ENCODE measurements at places on chromosomes 16 and 17.

DNA sequence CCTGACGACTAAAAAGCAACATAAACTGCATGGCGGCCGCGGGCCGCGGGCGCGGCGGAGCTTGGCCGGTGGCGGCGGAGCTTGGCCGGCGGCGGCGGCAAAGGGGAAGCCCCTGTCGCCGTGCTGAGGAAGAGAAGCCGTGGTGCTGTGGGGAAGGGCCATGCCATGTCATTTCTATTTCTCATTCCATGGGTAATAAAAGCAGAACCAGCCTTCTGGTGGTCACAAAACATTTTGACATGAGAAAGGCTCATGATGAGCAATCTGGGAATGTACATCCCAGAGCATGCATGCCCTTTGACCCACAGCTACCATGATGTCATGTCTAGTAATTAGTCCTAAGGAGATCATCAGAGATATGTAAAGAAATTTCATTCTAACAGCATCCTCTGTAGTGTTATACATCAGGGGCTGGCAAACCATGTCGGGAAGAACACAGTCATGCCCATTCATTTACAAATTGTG lies 23.9 kb upstream of the HEATR6 start:
- DNase-seq: peak; percentile 40

DNA sequence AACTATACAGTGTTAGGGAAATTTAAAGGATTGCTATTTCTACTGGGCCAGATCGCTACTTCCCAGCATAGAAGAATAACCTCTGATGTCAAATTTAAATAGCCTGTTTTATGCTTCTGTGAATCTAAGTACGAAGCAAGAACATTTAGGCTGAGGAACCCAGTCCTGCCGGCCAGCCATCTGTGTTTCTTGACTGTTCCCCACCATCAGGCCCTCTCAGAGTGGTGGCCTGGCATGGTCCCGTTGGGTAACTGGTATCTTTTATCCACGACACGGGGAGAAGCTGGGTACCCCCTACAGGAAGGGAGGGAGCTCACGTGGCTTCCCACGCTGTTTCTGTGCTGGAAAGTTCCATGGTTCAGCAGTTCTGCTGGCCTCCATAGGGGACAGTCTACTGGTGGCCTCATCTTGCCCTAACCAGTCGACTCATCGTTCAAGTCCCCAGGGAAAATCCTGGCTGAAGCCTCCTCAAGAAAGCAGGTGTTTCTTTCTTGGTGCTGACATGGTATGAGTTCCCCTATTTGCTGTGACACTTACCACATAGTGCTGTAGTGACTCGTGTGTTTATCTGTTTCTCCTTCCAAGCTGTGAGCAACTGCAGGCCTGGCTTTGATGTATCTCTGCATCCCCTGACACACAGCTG lies 201.7 kb upstream of the NLRP1 start:
- no peak for DNase-seq

DNA sequence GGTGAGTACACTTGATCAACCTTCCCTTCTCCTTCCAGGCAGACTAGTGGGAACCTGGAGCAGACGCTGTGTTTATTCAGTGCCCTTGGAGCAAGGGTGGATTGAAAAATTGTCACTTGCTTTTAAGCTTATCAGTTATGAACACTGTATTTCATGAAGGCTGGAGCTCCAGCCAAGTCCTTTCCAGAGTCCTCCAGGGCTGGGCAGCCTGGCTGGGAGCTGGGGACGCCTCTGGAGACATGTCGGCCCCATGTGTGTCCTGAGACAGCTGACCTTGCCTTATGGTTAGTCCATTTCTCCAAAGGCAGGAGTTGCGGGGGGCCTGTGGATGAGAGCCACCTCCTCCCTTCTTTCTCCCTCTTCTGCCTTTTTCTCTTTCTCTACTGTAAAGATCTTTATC lies 67.0 kb downstream of the RAP1GAP2 start:
- DNase-seq: no peak

GRCh38 chr17:60468371-60468770 lies 46.1 kb downstream of the CHCT1 start:
- no peak for DNase-seq

GRCh38 chr17:50445730-50446325 lies 19.8 kb downstream of the ACSF2 start:
- no peak for DNase-seq

DNA sequence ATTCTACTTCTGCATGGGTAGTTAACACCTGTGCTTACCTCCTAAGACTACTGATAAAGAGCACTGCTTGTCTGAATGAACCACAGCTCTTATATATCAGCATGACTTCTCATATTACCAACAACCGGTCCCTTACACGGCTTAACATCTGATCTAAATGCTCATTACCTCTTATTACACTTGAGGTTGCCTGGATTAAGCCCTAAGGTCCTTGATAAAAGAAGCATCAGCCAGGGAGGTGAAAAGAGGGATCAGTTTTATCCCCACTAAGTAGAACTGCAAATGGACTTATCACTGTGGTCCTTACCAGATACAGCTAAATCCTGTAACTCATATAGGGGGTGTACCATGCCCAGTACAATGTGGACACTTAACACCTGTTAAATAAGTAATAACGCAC lies 8.2 kb upstream of the RSKR start:
- no peak for DNase-seq

GRCh38 chr16:53014287-53014686 lies 38.4 kb downstream of the CHD9NB start:
- DNase-seq: no peak

GRCh38 chr17:56020369-56020768 lies 132.9 kb upstream of the ANKFN1 start:
- no peak for DNase-seq

- DNase-seq: no peak
These were observed 102.8 kb upstream of the PLCG2 start for GRCh38 chr16:81676066-81676882.

DNA sequence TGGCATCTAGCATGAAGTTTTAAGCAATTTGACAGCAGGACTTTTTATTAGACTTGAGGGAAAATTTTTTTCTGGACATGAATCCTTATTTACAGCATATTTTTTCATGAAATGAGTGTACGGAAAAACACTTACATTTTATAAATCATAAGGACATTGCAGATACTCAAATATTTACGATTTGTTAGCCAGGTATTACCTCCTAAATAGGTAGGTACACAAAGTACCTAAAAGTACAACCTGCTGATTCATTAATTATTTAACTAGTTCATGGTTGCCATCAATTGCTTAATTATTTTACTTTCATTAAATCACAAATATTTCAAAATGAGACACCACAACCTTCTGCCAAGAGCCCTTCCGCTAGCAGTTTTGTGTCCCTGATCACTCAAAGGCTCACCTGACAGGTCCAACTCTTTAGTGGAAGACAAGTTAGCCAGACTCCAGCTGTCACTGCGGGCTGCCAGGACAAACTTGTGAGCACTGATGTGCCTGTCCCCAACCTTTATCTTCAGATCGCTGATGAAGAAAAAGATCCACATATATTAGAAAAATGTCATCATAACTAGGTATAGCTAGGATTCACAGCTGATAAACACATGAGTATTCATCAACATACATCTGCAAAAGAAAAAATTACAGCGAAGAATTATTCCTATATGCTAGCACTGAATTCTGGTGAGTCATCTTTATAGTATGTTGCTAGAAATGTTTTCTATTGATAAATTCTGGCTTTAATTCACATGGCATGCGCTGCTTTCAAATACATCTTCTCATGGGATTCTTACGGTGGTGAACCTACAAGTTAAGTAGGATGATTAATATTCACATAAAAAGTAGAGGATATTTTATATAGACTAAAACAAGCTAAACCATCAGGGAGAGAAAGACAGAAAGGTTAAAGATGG lies 28.2 kb downstream of the ANKFY1 start:
- DNase-seq: no peak

GRCh38 chr16:66247516-66248481 lies 118.7 kb upstream of the CDH5 start:
- no peak for DNase-seq

DNA sequence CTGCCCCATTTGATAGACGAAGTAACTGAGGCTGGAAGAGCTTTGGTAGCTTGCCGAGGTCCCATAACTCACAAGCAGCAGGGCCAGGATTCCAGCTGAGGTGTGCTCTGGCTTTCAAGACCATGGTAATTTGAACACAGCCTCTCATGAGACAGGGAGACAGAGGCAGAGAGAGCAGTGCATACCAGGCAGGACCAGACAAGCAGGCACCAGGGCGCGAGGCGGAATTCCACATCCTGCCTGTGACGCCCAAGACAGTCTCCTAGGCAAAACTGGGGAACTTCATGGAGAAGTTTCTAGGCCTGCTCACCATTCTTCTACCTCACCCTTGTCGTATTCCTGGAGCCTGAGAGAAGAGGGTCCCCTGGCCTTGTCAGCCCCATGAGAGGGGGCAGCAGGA lies 19.2 kb downstream of the SDK2 start:
- DNase-seq: no peak

DNA sequence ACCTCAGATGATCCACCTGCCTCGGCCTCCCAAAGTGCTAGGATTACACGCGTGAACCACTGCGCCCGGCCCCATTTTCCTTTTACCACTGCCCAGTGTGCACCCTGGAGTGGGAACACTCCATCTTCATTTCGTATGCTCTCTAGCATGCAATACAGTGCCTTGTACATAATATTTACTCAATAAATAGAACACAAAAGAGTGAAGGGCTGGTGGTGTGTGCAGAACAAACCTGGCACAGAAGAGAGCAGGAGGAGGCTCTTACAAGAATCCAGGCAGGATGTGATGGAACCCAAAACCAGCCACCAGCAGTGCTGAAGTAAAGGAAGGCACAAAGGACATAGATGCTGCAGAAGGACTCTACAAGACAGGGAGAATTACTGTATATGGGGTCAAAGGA lies 7.3 kb downstream of the KRT37 start:
- DNase-seq: no peak

DNA sequence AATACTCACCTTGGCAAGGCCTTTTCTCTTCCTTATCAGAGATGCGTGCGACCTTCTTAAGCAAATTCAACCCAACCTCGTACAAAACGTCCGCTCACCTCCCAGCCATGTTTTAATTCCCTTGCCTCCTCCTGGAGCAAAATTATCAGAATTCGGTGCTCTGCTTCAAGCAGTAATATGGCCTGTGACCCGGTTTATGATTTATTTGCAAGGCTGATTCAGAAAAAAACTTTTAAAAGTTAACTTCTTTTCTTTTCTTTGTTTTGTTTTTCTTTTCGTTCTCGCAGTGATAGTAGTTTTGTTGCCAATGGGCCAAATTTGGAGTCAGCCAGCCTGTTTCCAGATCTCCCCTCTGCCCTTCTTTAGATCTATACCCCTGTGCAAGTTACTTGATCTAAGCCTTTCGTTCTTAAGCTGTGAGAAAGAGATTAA lies at the start of gene PHLPP2:
Gene PHLPP2 (minus strand): TSS at position 382 of the 432 bp plus-strand sequence. CDS start 9,906 bp downstream, outside the sequence.
- no peak for DNase-seq

DNA sequence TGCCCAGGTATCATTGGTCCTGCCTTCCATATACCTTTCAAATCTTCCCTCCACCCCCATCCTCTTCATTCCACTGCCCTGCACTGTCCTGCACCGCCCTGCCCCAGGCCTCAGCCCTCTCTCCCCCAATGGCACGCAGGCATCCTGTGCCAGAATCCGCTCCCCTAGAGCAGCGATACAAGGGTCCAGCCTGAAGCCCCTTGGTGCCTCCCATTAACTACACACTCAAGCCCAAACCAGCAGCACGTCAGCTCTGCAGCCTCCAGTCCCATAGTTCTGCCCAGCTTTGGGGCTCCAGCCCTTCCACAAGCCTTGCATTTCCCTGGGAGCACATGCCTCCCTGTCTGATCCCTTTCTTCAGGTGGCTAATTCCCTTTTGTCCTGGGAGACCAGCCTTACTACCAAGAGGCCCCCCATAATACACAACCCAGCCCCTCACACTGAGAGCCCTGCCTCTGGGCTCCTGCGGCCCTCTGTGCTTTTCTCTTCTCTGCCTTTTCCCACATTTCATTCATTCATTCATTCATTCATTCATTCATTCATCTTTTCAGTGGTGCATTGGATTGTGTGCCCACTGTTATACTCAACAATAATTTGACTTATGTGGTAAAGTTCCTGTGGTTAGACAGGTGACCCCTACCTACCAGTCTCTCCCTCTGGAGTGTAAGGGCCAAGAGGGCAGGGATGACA lies 26.8 kb upstream of the DLX3 start:
- DNase-seq: no peak

DNA sequence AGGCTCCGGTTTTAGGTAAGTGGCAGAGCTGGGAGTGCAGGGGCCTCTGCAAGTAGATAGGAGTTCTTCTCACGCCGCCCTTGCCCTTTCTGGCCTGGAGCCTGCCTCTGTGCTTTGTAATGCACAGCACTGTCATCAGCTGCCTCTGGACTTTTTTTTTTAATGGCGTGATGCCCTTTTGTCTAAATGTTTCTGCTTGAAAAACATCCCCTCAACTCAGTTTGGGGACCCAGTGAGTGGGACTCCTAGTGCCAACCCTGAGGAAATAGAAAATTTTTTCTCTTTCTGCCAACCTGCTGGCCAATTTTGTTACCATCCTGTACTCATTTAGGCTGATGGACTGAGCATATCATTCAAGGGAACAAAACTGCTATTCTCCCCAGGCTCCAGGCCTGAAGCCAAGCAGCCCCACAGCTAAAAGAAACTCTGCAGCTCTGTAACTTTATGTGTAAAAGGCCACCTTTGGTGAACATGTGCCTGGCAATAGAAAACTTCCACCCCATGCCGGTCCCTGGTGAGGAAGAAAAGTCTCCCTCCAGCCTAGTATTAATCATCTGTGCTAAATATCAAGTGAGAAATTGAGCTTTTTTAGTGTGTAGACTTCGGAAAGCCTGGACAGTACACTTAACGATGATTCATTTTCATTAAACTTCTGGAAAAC lies 22.5 kb downstream of the SLC6A2 start:
- no peak for DNase-seq

- peak; percentile 43 for DNase-seq
These were observed 12.5 kb upstream of the FAM171A2 start for GRCh38 chr17:44376124-44376523.

DNA sequence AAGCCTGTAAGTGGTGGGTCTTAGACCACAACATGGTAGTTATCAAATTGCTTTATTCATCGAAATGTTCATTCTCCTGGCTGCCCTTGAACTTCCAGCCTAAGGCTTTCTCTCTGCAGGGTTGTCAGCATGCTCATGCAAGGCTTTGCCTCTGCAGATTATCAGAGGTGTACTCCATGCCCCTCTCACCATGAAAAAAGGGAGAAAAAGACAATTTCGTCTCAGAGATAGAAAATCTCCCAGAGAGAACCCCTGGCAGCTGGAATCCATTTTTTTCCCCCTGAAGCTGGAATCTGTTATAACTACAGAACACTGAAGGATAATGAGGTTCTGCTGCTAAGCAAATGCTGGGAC lies 33.9 kb upstream of the METTL9 start:
- DNase-seq: no peak

DNA sequence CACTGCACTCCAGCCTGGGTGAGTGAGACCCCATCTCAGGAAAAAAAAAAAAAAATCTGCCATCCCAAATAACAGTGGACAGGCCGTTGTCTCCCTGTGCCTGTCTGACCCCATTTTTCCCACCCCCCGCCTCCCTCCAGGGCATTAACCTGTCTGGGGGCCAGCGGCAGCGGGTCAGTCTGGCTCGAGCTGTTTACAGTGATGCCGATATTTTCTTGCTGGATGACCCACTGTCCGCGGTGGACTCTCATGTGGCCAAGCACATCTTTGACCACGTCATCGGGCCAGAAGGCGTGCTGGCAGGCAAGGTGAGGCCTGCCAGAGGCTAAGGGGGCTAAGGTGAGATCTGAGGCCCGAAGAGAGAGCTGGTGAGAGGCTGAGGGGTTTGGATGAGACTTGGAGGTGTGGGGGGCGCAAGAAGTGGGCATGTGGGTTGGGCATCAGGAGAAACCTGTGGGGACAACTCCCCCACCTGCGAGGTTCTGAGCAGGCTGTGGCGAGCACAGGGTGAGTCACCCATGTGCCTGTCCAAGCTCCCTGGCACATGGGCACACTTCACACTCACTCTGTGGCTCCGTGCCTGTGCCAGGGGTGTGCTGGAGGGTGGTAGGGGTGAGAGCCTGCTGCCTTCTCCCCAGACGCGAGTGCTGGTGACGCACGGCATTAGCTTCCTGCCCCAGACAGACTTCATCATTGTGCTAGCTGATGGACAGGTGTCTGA lies 34.7 kb downstream of the ANKRD40 start:
- peak; percentile 2 for DNase-seq

Data from activated naive CD4-positive, alpha-beta T cell treated with anti-CD3 and anti-CD28 coated beads, Interleukin-2, amount 10 ng/mL, durations not matched to agents 7 days and 5 days (primary cell).